ENCODE measurements at places on chromosomes 4 and X. TPM values are rescaled to one million over a fixed set of nuclear protein-coding genes. Genes with fewer than 3 reads are reported as not detected.
A peak's percentile ranks its signal among the peaks of the same experiment; 100 is the strongest.

Gene KLF3
- 29.2 TPM for total RNA-seq

GRCh38 chr4:154471032-154471431 lies 20.6 kb downstream of the DCHS2 start:
- no peak for DNase-seq

DNA sequence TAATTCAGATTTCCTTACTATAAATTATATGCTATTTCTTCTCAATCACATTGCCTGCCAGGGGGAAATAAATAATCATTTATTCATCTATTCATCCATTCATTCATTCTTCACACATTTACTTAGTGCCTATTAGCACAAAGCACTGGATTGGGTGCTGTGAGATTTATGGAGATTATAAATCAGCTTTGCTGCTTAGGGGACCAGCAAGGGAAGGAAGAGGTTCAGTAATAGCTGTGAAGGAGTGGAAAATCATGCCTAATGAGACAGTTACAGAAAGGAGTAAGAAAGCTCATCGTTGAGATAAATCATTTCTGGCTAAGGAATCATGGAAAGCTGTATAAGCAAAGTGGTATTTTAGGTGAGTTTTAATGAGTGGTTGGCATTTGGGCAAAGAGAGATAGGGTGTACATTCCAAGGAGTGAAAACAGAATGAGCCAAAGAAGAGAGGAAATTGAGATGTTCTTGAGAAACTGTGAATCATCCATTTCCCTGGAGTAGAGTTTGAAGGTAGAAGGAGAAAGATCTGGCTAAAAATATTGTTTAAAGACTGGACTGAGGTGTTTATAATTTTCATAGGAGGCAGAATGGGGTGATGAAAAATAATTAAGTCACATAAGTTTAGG lies 9.6 kb downstream of the ARSJ start:
- no peak for DNase-seq

DNA sequence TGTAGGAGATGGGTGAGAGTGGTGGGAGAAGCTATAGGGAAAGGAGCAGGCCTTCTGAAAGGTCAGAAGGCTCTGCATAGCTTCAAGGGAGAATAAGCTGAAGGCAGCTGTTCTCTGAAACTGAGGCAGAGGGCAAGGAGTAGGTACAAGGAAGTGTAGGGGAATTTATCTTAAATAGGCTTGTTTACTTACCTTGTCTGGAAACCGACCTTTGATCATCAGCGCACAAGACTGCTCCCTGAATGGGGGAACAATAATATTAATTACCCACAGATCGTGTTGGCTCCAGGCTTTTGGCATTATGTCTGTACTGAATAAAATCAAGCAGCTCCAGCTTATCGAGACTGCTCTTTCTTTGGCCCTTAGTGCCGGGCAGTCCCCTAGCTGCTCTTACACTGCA lies 175.5 kb upstream of the MAGEB16 start:
- no peak for DNase-seq

Gene CXorf49
- not detected for total RNA-seq

GRCh38 chr4:141124224-141124623 lies 9.0 kb downstream of the RNF150 start:
- no peak for DNase-seq

- DNase-seq: no peak
These were observed 61.9 kb upstream of the TCEAL2 start for GRCh38 chrX:102063445-102064074.

Gene TLR6
- total RNA-seq: 2.5 TPM

Gene PNMA5
- not detected for total RNA-seq

Gene TIGD4
- 0.41 TPM for total RNA-seq

DNA sequence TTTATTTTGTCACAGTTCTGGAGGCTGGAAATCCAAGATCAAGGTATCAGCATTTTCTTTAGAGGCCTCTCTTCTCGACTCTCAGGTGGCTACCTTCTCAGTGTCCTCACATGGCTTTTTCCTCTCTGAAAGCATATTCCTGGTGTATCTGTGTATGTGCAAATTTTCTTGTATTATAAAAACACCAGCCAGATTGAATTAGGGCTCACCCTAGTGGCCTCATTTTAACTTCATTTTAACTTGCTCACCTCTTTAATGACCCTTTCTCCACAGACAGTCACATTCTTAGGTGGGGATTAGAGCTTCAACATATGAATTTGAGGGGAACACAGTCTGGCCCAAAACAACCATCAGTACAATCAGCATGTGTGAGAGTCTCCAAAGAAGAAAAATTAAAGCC lies 542.4 kb upstream of the FAM241A start:
- no peak for DNase-seq

Gene IBSP
- total RNA-seq: not detected

- peak; percentile 88 for DNase-seq
These were observed at the start of gene WDR45 for GRCh38 chrX:49079489-49080428. TSS of gene WDR45 (minus strand) at chrX:49079887. CDS start at chrX:49078095, 1,792 bp downstream.

Gene DRD5
- not detected for total RNA-seq

DNA sequence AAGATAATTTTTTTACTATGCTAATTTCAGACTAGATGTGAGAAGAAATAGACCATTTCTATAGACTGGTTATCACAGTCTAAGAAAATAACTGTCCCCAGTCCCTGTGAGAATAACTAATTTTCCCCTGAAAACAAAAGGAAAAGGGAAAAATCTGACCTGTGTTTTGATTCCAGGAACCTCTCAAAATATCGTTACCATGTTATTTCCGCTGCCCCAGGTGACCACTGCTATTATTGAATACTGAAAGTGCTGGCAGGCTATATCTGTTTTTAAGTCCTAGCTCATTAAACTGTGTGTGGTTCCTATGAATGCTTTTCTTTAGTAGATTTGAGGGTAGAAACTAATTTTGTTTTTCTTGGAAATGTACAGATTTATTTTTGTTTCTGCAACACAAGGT lies 83.6 kb downstream of the GAB1 start:
- no peak for DNase-seq

- DNase-seq: no peak
These were observed 3.8 kb upstream of the CENPC start for GRCh38 chr4:67549123-67549522.

GRCh38 chr4:2372488-2373030 lies 45.9 kb downstream of the ZFYVE28 start:
- no peak for DNase-seq

Gene GUCY1B1
- 61.1 TPM for total RNA-seq

All from sigmoid colon (tissue), 7 donors.